ENCODE measurements at places on chromosomes 2 and 18.

GRCh38 chr2:136645236-136645828 lies 120.0 kb upstream of the THSD7B start:
- no peaks in the 10 kb centered on the region for H3K36me3 ChIP-seq
- no peak overlapping the region for H3K27ac ChIP-seq
- H3K4me1 ChIP-seq: no peaks in the 10 kb centered on the region
- H3K27me3 ChIP-seq: no peaks in the 10 kb centered on the region

DNA sequence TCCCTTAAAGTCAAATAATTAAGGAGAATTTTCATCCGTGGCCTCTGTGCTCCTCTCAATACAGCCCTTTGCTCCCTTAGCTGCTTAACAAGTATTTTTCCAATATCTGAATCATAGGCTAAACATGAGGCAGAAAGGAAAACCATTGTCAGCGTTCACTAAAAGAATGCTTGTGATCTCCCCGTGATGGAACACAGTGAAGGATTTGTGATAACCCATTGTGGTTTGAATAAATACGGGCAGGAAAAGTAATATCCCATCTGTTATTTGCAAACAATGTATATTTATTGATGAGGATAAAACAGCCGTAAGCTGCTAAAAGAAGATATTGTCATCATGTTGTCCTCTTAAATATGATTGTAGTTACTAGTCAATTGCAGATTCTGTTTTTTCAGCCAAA lies 258.1 kb downstream of the NAPG start:
- no peak overlapping the region for H3K27ac ChIP-seq
- no peak overlapping the region for H3K4me3 ChIP-seq
- H3K27me3 ChIP-seq: peaks cover 50% of the 10 kb centered on the region
- no peaks in the 10 kb centered on the region for H3K36me3 ChIP-seq
- no peak for DNase-seq

DNA sequence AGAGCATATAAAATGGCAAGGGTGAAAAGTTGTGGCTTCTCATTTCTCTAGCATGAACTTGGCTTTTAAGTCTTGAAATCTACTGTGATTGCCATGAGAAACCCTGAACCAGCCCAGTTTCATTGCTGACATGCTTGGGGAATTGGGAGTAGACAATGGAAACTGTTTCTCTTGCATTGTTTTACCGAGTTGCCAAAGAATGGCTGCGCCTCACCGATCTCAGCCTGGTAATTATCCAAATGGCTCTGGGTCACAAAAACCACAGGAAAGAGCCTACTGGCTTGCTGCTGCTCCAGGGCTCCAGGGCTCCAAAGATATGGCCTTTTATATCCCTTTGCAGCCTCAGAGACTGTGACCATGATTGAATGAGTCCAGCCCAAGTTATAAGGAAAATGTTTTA lies 310.4 kb upstream of the NT5C1B start:
- DNase-seq: no peak
- no peak overlapping the region for H3K27ac ChIP-seq

DNA sequence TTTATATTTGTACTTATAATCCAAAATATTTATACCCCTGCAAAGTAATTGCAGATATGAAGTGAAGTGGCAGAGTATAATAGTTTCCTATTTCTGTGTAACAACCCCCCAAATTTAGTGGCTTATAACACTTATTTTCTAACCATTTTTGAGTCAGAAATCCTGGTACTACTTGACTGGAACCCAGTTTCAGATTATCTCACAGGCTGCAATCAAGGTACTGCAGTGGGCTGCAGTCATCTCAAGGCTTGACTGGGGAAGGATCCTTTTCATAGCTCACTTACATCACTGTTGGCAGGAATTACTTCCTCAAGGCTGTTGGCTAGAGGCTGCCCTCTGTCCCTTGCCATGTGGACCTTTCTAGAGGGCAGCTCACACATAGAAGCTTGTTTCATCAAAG lies 558.2 kb upstream of the PKDCC start:
- H3K4me1 ChIP-seq: peaks cover 16% of the 10 kb centered on the region
- no peak overlapping the region for H3K4me3 ChIP-seq
- H3K27ac ChIP-seq: no peak overlapping the region
- no peaks in the 10 kb centered on the region for H3K36me3 ChIP-seq
- DNase-seq: no peak

DNA sequence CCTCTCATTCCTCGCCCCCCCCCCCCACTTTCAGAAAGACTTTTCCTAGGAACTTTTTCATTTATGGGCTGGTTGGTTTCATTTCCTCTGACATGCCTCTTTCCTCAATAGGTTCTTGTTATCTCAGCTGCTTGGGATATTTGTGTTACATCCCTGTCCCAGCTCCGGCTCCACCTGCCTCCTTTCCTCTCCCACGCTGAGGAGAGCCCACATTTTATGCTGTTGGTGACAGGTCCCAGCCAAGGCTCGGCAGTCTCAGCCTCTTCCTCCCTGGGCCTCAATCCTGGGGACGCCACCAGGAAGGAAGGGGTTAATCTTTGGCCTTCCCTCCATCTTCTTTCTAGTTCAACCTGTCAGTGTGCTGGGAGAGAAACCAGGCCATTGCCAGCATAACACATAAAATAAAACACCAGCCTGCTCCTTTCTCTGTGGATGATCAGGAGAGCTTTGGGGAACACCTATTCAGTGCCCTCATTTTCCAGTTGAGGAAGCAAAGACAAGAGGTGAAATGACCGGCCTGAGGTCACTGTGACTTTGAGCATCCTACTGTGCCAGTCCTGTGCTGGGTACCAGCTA lies 216.9 kb upstream of the TNP1 start:
- H3K27ac ChIP-seq: no peak overlapping the region
- H3K36me3 ChIP-seq: no peaks in the 10 kb centered on the region
- H3K27me3 ChIP-seq: no peaks in the 10 kb centered on the region
- no peaks in the 10 kb centered on the region for H3K4me1 ChIP-seq
- no peak overlapping the region for H3K4me3 ChIP-seq

GRCh38 chr2:3630631-3631030 lies 27.4 kb upstream of the ALLC start:
- DNase-seq: no peak
- no peaks in the 10 kb centered on the region for H3K4me1 ChIP-seq
- H3K27me3 ChIP-seq: no peaks in the 10 kb centered on the region
- no peak overlapping the region for H3K4me3 ChIP-seq

GRCh38 chr2:211944572-211944971 lies 594.0 kb downstream of the ERBB4 start:
- no peak overlapping the region for H3K4me3 ChIP-seq
- no peak overlapping the region for H3K27ac ChIP-seq
- DNase-seq: peak; percentile 81
- H3K4me1 ChIP-seq: peaks cover 40% of the 10 kb centered on the region
- no peaks in the 10 kb centered on the region for H3K27me3 ChIP-seq

DNA sequence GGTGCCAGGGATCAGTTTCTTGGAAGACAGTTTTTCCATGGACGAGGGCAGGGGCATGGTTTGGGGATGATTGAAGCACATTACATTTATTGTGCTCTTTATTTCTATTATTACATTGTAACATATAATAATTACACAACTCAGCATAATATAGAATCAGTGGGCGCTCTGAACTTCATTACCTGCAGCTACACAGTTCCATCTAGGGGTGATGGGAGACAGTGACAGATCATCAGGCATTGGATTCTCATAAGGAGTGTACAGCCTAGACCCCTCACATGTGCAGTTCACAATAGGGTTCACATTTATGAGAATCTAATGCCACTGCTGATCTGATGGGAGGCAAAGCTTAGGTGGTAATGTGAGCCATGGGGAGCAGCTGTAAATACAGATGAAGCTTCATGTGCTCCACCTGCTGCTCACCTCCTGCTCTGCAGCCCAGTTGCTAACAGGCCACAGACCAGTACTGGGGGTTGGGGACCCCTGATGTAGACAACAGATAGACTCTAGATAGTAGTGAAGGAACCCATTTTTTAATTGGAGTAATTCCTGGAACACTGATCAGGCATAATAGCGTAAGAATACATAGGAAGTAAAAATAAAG lies 41.5 kb upstream of the MC4R start:
- H3K27ac ChIP-seq: no peak overlapping the region
- H3K27me3 ChIP-seq: no peaks in the 10 kb centered on the region
- no peak overlapping the region for H3K4me3 ChIP-seq
- DNase-seq: no peak

GRCh38 chr2:85437488-85438200 lies 19.1 kb downstream of the SH2D6 start:
- no peaks in the 10 kb centered on the region for H3K36me3 ChIP-seq
- peaks cover 5% of the 10 kb centered on the region for H3K4me1 ChIP-seq
- DNase-seq: peak; percentile 63
- H3K4me3 ChIP-seq: peak overlapping the region; percentile 46
- H3K27ac ChIP-seq: no peak overlapping the region

- no peaks in the 10 kb centered on the region for H3K4me1 ChIP-seq
- no peak overlapping the region for H3K27ac ChIP-seq
- H3K27me3 ChIP-seq: no peaks in the 10 kb centered on the region
- DNase-seq: no peak
- H3K36me3 ChIP-seq: no peaks in the 10 kb centered on the region
- no peak overlapping the region for H3K4me3 ChIP-seq
Measured at GRCh38 chr18:13471971-13472628, 253.5 kb downstream of the LDLRAD4 start.

DNA sequence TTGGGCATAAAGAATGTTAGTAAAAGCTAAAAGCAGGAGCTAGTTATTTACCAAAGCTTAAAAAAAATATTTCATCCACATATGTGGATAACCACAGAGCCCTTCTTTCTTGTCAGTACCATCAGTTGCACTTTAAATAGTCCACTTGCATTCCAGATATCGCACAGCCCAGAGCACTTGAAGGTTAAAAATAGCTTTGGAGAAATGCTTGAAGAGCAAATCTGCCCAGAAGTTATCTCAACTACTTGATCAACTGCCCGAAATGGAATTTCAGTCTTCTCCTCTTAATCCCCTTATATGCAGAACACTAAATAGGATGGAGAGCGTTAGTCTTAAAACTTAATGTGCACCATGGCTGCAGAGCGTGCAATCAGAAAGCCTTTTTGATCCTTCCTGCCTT lies 148.3 kb downstream of the PLEKHA3 start:
- no peaks in the 10 kb centered on the region for H3K4me1 ChIP-seq
- H3K4me3 ChIP-seq: no peak overlapping the region
- H3K36me3 ChIP-seq: no peaks in the 10 kb centered on the region
- no peak for DNase-seq

GRCh38 chr18:46001892-46002291 lies 34.8 kb upstream of the EPG5 start:
- H3K27me3 ChIP-seq: no peaks in the 10 kb centered on the region
- H3K36me3 ChIP-seq: no peaks in the 10 kb centered on the region
- no peak overlapping the region for H3K27ac ChIP-seq
- no peak overlapping the region for H3K4me3 ChIP-seq

GRCh38 chr2:218834685-218835084 lies 3.1 kb upstream of the PRKAG3 start:
- no peak overlapping the region for H3K4me3 ChIP-seq
- no peak overlapping the region for H3K27ac ChIP-seq
- no peaks in the 10 kb centered on the region for H3K36me3 ChIP-seq
- DNase-seq: no peak

GRCh38 chr2:70388128-70388527 lies 86.3 kb upstream of the FAM136A start:
- peaks cover 22% of the 10 kb centered on the region for H3K4me1 ChIP-seq
- H3K36me3 ChIP-seq: no peaks in the 10 kb centered on the region
- no peak overlapping the region for H3K27ac ChIP-seq
- no peaks in the 10 kb centered on the region for H3K27me3 ChIP-seq
- no peak for DNase-seq
- no peak overlapping the region for H3K4me3 ChIP-seq

DNA sequence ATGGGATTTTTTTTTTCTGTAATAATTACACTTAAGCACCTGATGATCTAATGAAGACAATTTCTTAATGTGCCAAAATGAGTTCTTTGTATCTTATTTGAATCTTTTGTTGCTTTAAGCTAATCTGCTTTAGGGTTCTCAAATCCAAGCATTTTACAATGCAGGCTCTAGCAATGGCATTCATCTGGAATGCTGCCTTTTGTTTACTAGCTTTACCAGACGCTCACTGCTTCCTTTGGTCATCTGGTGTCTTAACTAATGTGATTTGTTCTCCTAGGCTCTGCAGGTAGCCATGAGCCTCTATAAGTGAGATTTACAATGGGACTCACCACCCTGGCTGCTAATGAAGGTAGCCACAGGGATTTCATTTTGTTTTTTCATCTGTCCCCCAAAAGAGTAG lies 100.3 kb downstream of the GREB1L start:
- no peak overlapping the region for H3K4me3 ChIP-seq
- no peaks in the 10 kb centered on the region for H3K27me3 ChIP-seq
- H3K4me1 ChIP-seq: no peaks in the 10 kb centered on the region

GRCh38 chr18:6405237-6406074 lies 9.3 kb downstream of the L3MBTL4 start:
- no peak overlapping the region for H3K4me3 ChIP-seq
- H3K36me3 ChIP-seq: no peaks in the 10 kb centered on the region
- H3K27ac ChIP-seq: no peak overlapping the region
- no peak for DNase-seq
- H3K27me3 ChIP-seq: no peaks in the 10 kb centered on the region

- H3K27ac ChIP-seq: no peak overlapping the region
- no peaks in the 10 kb centered on the region for H3K36me3 ChIP-seq
- no peak for DNase-seq
- H3K4me1 ChIP-seq: no peaks in the 10 kb centered on the region
Measured at GRCh38 chr18:8380926-8381325, 228.3 kb upstream of the RAB12 start.

DNA sequence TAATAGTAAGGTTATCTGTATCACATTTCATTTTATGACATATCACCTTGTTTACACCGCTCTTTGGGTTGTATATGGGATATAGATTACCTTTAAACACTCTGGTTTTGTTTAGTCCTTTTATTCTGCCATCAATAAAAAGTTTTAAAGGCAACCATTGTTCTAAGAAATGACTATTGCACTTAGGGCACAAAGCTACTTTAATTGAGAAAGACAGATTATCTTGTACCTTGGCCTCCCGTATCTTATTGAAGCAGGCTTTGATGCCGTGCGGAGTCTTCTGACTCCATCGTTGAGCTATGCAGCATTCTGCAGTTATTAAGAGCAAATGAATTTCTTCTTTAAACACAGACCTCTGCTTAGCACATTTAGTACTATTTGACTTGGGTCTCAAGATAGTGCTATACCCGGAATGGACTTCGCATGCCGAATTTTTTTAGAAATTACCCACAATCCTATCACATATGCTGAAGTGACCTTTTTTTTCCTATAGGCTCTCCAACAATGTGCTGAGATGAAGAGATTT lies 16.7 kb downstream of the PKDCC start:
- no peaks in the 10 kb centered on the region for H3K36me3 ChIP-seq
- H3K27ac ChIP-seq: no peak overlapping the region
- no peak for DNase-seq
- no peaks in the 10 kb centered on the region for H3K27me3 ChIP-seq
- no peak overlapping the region for H3K4me3 ChIP-seq
- no peaks in the 10 kb centered on the region for H3K4me1 ChIP-seq
